GM23248 (cell line): ENCODE measurements at places on chromosomes 12 and 14. TPM values are rescaled to one million over a fixed set of nuclear protein-coding genes. Genes with fewer than 3 reads are reported as not detected.
A peak's percentile ranks its signal among the peaks of the same experiment; 100 is the strongest.

GRCh38 chr12:3041558-3042164, 35.5 kb upstream of the TSPAN9 start:
- no peaks in the 10 kb centered on the region for H3K27me3 ChIP-seq
- H3K4me3 ChIP-seq: no peak overlapping the region
- H3K36me3 ChIP-seq: no peaks in the 10 kb centered on the region
- peak; percentile 82 for DNase-seq
- no peaks in the 10 kb centered on the region for H3K4me1 ChIP-seq

DNA sequence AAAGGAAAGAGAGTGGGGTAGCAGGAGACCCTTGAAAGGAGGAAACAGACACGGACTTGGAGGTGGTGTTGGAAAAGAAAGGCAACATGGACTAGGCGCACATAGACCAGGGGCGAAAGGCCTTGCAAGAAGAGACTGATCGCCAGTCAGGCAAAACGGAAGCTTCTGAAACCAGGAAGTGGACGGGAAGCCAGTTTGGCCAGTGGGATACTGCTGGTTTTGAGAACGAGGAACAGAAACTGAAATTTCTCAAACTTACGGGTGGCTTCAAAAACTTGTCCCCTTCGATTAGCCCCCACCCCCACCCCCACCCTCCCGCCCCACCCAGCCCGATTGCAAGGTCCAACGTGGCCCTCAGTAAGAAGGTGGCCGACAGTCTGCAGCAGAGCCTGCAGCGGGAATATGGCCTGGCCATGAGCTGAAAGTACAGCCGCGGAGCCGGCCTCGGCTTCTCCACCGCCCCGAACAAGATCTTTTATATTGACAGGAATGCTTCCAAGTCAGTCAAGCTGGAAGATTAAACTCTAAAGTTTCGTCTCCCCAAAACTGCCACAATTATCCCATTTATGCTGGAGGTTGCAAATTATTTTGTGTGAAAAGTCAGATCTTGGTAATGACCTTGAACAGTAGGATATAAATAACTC, 364.7 kb downstream of the BCAT1 start:
- H3K36me3 ChIP-seq: no peaks in the 10 kb centered on the region
- H3K27me3 ChIP-seq: no peaks in the 10 kb centered on the region
- no peak overlapping the region for H3K27ac ChIP-seq
- no peak overlapping the region for H3K4me3 ChIP-seq
- no peak for DNase-seq

DNA sequence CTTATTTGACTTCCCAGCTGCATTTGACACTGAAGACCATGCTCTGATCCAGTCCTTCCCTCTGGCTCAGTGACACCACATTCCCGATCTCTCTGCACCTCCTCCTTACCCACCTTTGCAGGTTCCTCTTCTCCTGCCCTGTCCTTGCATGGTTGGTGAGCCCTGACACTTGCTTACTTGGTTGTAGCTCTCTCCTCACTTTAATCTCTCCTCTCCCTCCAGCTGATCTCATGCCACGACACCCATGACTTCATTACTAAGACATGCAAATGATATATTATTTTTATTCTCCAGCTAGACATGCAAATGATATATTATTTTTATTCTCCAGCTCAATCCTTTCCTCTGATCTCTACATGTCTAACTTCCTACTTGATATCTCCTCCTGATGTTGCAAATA, at the start of gene SERPINA9:
Gene SERPINA9 (minus strand): TSS at position 175 of the 400 bp plus-strand sequence. CDS start 6,357 bp downstream, outside the sequence.
- H3K27me3 ChIP-seq: peaks cover 3% of the 10 kb centered on the region; the same call in 1 of the 2 replicates
- no peaks in the 10 kb centered on the region for H3K36me3 ChIP-seq
- H3K4me1 ChIP-seq: peaks cover 7% of the 10 kb centered on the region
- H3K4me3 ChIP-seq: no peak within 1 kb of the TSS
- peak; percentile 10 for DNase-seq
- no peak within 1 kb of the TSS for H3K27ac ChIP-seq

GRCh38 chr14:20690848-20691640, 2.5 kb downstream of the ANG start:
- no peaks in the 10 kb centered on the region for H3K27me3 ChIP-seq
- no peaks in the 10 kb centered on the region for H3K36me3 ChIP-seq
- H3K4me3 ChIP-seq: no peak overlapping the region
- peak; percentile 84 for DNase-seq
- H3K4me1 ChIP-seq: peaks cover 11% of the 10 kb centered on the region; the same call in 1 of the 2 replicates

DNA sequence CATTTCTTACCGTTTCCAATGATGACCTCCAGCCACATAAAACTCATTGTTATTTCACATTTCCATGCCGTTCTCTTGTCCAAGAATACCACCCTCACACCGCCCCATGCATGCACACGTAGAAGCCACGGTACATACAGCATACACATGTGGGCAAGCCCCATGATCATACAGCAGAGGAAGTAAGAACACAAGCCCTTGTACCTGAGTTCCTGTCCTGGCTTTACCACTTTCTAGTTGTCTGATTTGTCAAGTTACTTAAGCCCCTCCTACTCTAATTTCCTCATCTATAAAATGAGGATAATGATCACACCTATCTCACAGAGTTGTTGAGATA, 59.9 kb downstream of the DUSP16 start:
- no peak overlapping the region for H3K4me3 ChIP-seq
- H3K4me1 ChIP-seq: peaks cover 24% of the 10 kb centered on the region
- no peak overlapping the region for H3K27ac ChIP-seq
- H3K27me3 ChIP-seq: no peaks in the 10 kb centered on the region

NANOG gene
- total RNA-seq: 0.13 TPM in 1 of 2 replicates, not detected in the other

DYRK4 gene
- 63.3 and 78.3 TPM in 2 replicates for total RNA-seq

RIC8B gene
- 6.8 and 10.4 TPM in 2 replicates for total RNA-seq

NPAS3 gene
- 0.65 TPM in 1 of 2 replicates, not detected in the other for total RNA-seq

SAMD4A gene
- total RNA-seq: 33.0 and 34.4 TPM in 2 replicates
